Fibroblast of skin of scalp (primary cell): ENCODE measurements at places on chromosomes 5 and 9.

DNA sequence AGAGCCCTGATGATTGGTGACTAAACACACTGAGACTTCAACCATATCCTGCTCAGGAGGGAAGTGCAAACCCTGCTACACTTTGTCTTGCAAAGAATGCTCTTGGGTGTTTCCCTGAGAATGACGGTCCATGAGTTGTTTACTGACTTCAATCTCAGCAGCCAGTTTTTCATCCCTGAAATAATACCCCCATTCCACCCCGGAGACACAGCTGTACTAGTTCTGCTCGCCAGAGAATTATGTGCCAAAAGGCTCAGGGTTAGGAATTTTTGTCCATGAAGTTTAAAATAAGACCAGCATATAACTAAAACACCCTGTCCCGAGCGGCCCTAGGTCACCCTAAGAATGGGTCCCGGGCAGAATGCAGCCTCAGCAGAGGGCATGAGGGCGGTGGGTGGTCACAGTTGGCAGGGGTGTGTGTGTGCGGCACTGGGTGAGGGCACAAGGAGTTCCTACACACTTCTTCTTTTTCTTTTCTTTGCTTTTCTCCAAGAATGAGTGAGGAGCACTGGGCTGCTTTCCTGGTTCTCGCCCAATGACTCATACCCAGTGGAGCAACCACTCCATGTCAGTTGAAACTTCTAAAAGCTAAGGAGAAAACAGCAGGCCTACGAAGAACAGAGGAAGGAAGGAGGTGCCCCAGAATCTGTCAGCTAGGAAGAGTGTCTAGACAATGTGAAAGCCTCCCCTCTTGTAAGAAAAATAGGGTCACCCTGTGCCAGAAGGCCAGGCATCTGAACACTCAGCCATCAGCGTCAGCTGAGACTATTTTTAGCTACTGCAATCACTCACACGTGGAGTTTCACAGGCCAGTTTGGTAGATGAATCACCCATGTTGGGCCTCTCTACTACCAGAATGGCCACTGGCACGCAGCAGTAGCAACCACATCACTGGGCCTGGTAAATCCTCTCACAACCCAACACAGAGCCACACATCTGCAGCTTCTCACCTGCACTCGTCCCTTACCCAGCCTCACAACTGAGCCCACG lies 105.9 kb downstream of the DPYSL3 start:
- DNase-seq = peak; percentile 97

DNA sequence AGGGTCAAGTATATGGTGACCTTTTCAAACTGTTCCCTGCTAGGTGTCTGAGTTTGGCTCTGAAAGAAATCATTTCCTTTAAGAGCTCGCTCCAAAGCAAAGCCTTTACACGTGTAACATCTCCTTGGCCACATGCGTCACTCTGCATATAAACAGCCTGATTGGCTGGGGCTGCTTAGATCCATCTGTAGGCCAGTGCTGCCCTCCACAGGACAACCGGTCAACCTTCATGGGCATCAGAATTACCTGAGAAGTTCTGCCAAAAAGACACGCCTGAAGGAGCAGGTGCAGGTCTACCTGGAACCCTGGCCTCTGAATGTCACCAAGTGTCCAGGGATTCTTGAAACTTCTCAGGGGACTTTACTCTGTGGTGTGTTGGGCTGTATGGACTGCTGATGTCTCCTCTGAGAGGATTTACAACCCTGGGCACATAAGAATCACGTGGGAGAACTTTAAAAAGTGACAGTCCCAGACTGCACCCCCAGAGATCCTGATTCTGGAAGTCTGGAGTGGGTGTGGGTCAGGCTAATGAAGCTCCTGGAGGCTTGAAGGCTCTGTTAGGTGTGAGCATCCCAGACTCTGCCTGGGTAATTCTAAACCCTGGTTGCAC lies 497.6 kb downstream of the GADD45G start:
- peak; percentile 83 for DNase-seq

GRCh38 chr5:124642151-124642550 lies 104.3 kb downstream of the ZNF608 start:
- DNase-seq = no peak

DNA sequence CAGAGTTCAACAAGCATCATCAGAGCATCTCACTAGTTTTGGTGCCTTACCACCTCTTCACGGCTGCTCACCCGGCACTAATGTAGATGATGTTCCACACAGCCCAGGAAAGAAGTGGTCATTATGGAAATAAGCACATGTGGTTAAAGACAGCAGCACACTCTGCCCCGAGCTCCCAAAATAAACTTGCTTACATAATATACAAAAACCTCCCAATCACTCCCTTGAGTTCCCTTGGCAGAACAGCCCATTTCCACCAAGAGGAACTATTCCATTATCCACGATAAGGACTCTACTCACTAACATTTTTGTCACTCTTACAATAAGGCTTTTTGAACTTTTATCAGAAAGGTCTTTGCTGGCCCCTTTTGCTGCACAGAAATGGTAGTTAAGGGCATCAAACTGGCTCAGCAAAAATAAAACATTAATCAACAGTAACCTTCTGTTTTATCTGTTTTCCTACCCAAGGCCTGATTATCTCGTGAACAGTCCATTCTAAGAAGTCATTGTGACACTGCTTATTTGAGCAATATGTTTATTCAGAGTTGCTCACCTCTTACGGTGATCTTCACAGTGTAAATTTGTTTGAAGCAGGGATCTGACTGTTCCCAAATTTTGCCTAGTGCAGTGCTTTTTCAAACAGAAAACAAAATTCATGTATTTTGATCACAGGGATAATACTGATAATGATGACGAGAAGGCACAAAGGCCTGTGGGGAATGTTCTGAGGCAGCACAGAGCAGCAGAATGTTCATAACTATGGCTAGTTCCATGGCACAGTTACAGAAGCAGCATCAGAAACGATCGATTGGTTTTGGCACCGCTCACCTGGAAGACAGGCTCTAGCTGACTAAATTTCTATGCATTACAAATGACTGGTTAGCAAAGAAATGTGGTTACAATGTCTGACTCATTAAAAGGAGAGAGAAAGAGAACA lies 399.8 kb upstream of the PIK3R1 start:
- peak; percentile 18 for DNase-seq

DNA sequence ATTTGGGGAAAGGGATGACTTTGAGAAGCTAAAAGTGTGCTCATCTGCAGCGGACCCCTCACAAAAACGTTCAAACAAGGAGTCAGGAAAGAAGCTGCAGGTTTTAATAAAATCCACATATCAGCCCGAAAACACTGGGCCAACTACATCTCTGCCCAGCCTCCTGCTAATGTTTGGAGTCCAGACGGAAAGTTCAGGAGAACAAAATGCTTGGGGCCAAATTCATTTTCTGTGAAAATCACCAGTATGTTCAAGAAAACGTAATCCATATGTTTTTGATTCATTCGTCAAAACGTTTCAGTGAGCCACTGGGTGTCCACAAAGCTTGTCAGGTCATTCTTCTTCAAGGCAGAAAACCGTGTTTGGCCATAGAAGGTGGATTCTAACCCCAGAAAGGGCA lies 87.5 kb upstream of the GAS1 start:
- peak; percentile 22 for DNase-seq

- DNase-seq = peak; percentile 56
These were observed 7.7 kb downstream of the AHRR start for GRCh38 chr5:329121-329735.

- no peak for DNase-seq
These were observed 24.5 kb upstream of the FOCAD start for GRCh38 chr9:20659474-20659967.

GRCh38 chr5:154794525-154795234 lies 39.5 kb downstream of the LARP1 start:
- DNase-seq = no peak

GRCh38 chr5:32355686-32356085 lies 42.9 kb upstream of the MTMR12 start:
- DNase-seq = no peak

DNA sequence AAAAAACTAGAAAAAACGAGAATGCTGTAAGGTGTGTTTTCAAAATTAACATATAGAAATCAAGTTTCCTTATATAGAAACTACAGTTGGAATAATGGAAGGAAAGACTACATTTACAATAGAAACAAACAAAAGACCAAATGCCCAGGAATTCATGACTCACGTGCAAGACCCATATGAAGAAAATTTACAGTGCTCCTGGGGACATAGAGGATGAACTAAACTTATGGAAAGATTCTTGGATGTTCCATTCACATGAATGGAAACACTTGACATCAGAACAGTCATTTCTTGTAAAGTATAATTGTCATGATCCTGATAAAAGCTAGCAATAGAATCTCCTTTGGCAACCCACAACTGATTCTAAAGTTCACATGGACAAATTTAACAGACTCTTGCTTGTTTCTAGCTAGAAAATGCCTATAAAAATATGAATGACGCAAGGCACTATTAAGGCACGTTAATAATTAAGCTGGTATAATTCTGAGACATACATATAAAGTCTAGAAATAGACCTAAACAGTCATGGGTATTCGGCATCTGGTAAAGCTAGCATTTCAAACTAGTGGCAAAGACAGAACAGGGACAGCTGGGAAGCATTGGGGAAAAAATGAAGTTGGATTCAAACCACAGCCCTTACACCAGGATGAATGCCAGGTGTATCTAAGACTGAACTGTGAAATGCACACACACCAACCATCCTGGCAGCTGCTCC lies 5.1 kb upstream of the ZFP62 start:
- peak; percentile 16 for DNase-seq

GRCh38 chr5:39175273-39175955 lies 43.9 kb downstream of the FYB1 start:
- no peak for DNase-seq

- DNase-seq = peak; percentile 60
These were observed 184.1 kb downstream of the MARCHF11 start for GRCh38 chr5:15995341-15996052.

- no peak for DNase-seq
These were observed 16.3 kb upstream of the MAML1 start for GRCh38 chr5:179716286-179716685.

DNA sequence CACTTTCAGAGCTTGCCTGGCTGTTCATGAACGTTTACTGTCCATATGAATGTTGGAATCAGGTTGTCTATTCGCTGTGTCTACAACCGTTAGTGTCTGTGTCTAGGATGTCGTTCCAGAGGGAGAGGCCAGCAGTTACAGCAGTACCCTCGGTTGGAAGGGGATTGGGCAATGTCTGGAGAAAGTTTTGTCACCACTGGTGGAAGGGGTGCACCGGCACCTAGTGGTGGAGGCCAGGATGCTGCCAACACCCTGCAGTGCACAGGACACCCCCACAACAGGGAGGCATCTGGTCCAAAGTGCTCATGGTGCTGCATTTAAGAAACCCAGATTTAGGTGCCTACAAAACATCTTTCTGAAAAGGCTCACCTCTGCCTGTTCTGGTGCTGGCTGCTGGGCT lies 220.7 kb downstream of the FANCC start:
- DNase-seq = no peak

DNA sequence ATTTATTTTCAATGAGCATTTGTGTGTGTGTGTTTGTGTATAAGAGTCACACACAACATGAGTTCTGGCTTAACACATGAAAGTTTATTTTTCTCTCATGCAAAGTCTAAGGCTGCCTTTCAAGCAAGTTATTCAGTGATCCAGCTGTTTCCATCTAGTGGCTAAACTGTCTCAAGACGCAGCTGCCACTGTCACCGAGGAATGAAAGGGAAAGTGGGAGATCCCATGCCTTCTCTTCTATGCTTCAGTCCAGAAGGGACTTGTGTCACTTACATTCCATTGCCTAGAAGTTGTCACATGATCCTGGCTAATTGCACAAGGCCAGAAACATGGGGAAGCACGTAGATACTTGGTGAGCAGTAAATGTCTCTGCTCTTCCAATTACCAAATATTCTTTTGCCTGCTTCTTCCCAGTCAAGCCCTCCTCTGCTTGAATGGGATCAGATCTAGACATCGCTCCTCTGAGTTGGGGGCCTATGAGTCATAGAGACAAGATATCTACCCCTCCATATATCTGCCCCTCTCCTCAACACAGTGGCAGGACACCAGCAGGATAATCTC lies 30.4 kb upstream of the SLIT3 start:
- peak; percentile 53 for DNase-seq

DNA sequence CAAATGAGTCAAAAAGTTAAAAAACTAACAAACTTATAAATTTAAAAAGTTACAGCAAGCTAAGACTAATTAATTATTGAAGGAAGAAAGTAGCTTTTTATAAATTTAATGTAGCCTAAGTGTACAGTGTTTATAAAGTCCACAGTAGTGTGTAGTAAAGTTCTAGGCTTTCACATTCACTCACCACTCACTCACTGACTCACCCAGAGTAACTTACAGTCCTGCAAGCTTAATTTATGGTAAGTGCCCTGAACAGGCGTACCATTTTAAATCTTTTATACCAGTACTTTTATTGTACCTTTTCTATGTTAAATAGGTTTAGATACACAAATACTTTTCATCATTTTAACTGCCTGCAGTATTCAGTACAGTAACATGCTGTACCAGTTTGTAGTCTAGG lies 80.0 kb upstream of the C9orf72 start:
- DNase-seq = no peak

DNA sequence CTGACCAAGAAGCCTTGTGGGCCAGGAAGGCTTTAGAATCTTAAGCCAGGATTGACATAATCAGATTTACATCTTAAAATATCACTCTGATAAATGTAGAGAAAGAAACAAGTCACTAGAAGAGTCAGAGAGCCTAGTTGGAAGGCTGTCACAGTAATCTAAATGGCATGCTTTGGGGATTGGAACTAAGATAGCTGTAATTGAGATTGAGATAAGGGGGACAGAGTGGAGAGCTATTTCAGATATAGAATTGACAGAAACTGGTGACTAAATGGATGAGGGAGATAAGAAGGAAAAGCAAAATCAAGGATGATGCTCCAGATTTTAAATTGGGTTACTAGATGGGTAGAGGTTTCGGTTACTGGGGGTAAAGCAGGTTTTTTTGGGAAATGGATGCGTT lies 100.5 kb downstream of the XRCC4 start:
- no peak for DNase-seq

DNA sequence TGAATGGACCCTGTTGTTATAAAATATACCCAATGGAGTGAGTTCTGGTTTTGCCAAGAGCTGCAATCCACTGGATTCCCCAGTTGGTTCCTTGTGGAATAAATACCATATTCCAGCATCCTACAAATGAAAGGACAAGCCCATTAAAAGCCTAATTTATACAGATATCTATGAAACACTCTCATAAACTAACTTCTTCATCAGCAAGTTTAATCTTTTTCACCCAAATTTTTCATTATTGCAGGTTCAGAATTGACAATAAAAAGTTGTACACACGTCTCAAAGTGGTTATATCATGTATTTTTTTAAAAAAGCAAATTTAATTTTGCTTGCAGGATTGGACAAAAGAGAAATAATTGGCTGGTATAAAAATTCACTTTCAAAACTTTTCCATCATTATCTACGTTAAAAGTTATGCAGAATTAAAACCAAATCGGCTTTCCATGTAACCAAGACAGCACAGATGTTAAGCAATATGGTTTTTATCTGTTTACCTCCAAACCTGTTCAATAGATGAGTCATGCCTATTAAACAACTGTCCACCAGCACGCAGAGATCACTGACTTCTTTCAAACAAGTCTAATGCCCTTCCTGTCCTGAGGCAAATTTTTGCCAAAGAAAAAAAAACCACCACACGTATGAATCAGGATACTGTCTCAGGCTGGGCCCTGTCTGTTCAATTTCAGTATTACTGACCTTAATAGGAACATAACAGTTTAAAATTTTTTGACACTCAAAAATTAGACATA lies 42.5 kb downstream of the CEMIP2 start:
- DNase-seq = no peak

GRCh38 chr5:59169768-59170150 lies 586.9 kb downstream of the RAB3C start:
- no peak for DNase-seq

GRCh38 chr5:135377751-135378680 lies 21.0 kb downstream of the MACROH2A1 start:
- peak; percentile 35 for DNase-seq

- no peak for DNase-seq
These were observed 12.5 kb downstream of the TRIP13 start for GRCh38 chr5:905139-905642.

- DNase-seq = peak; percentile 91
These were observed at the start of gene SPTAN1 for GRCh38 chr9:128552153-128552743. SPTAN1 (plus strand) TSS chr9:128552587; CDS start chr9:128566741, 14,154 bp downstream.
